ENCODE measurements at places on chromosomes 3 and 15. TPM values are rescaled to one million over a fixed set of nuclear protein-coding genes. Genes with fewer than 3 reads are reported as not detected.

- no peak overlapping the region for H3K4me3 ChIP-seq
- H3K4me1 ChIP-seq = peaks cover 17% of the 10 kb centered on the region
- no peak overlapping the region for H3K27ac ChIP-seq
- H3K36me3 ChIP-seq = no peaks in the 10 kb centered on the region
Observed at GRCh38 chr3:42849017-42849416, 26.7 kb downstream of the CYP8B1 start.

DNA sequence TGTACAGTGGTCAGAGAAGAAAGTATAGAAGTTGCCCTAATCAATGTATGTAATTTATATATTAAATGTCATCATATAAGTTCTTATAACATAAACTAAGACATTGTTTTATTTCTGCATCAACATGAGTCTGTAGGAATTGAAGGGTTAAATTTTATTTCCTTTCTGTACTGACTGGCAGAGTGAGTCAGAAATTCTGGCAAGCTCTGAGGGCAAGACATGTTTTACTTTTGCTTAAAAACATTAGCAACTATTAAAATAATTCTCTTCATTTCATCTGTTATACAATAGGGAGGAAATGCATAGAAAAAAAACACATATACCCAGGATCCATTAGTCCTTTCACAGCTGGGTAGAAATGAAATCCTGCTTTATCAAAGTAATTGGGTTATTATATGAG, 171.4 kb upstream of the ALCAM start:
- no peak for DNase-seq
- no peaks in the 10 kb centered on the region for H3K27me3 ChIP-seq
- H3K36me3 ChIP-seq = no peaks in the 10 kb centered on the region
- no peak overlapping the region for H3K4me3 ChIP-seq
- H3K4me1 ChIP-seq = no peaks in the 10 kb centered on the region
- H3K27ac ChIP-seq = no peak overlapping the region

- no peak overlapping the region for H3K4me3 ChIP-seq
- peaks cover 12% of the 10 kb centered on the region for H3K4me1 ChIP-seq
- H3K36me3 ChIP-seq = peaks cover 22% of the 10 kb centered on the region
- H3K27ac ChIP-seq = no peak overlapping the region
- no peak for DNase-seq
- H3K27me3 ChIP-seq = no peaks in the 10 kb centered on the region
Observed at GRCh38 chr15:56992725-56993124, 74.3 kb downstream of the TCF12 start.

- no peak overlapping the region for H3K4me3 ChIP-seq
- no peaks in the 10 kb centered on the region for H3K36me3 ChIP-seq
- no peaks in the 10 kb centered on the region for H3K27me3 ChIP-seq
- DNase-seq = no peak
Observed at GRCh38 chr3:148792516-148792915, 35.1 kb upstream of the CPB1 start.

GRCh38 chr3:139940622-139941021, 5.6 kb downstream of the CLSTN2 start:
- H3K27me3 ChIP-seq = peaks cover 55% of the 10 kb centered on the region
- H3K4me3 ChIP-seq = no peak overlapping the region
- H3K4me1 ChIP-seq = peaks cover 17% of the 10 kb centered on the region
- H3K36me3 ChIP-seq = no peaks in the 10 kb centered on the region

GRCh38 chr3:194272221-194272620, 78.9 kb downstream of the CPN2 start:
- DNase-seq = no peak
- peaks cover 20% of the 10 kb centered on the region for H3K4me1 ChIP-seq

DNA sequence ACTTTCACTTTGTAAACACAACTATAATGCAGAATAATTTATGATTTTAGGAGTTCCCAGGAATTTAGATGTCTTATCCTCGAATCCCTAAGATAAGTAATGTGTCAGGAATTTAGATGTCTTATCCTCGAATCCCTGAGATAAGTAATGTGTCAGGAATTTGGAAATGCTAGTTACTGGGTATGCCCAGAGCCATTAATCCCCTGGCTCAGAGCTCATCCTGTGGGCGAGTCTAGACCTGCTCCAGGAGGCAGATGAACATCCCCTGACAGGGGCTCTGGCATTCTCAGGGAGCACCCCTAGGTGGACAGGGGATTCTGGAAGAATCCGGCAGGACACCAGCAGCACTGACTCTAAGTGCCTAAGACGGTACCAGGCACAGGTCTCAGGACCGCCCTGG, 163.3 kb downstream of the ARRDC4 start:
- no peak overlapping the region for H3K27ac ChIP-seq
- no peak for DNase-seq
- H3K4me1 ChIP-seq = no peaks in the 10 kb centered on the region
- H3K27me3 ChIP-seq = peaks cover 3% of the 10 kb centered on the region
- no peak overlapping the region for H3K4me3 ChIP-seq
- H3K36me3 ChIP-seq = no peaks in the 10 kb centered on the region

GRCh38 chr3:14574183-14574582, 34.0 kb upstream of the GRIP2 start:
- no peaks in the 10 kb centered on the region for H3K4me1 ChIP-seq
- H3K27ac ChIP-seq = no peak overlapping the region
- H3K27me3 ChIP-seq = no peaks in the 10 kb centered on the region
- DNase-seq = no peak

- H3K4me3 ChIP-seq = no peak overlapping the region
- H3K4me1 ChIP-seq = peaks cover 13% of the 10 kb centered on the region
- no peak overlapping the region for H3K27ac ChIP-seq
- DNase-seq = no peak
- peaks cover 1% of the 10 kb centered on the region for H3K27me3 ChIP-seq
Observed at GRCh38 chr15:85941186-85941855, 138.3 kb upstream of the AGBL1 start.

GRCh38 chr3:130823996-130824395, 69.9 kb upstream of the ATP2C1 start:
- no peaks in the 10 kb centered on the region for H3K36me3 ChIP-seq
- no peak overlapping the region for H3K27ac ChIP-seq
- peaks cover 5% of the 10 kb centered on the region for H3K27me3 ChIP-seq
- no peak overlapping the region for H3K4me3 ChIP-seq

- no peak overlapping the region for H3K4me3 ChIP-seq
- no peak for DNase-seq
- H3K36me3 ChIP-seq = no peaks in the 10 kb centered on the region
- no peaks in the 10 kb centered on the region for H3K4me1 ChIP-seq
- no peaks in the 10 kb centered on the region for H3K27me3 ChIP-seq
- H3K27ac ChIP-seq = no peak overlapping the region
Observed at GRCh38 chr3:39000008-39000450, 51.7 kb downstream of the SCN11A start.

GRCh38 chr3:119302697-119303551, 8.7 kb downstream of the ARHGAP31 start:
- no peaks in the 10 kb centered on the region for H3K36me3 ChIP-seq
- H3K27ac ChIP-seq = no peak overlapping the region
- DNase-seq = no peak
- H3K4me1 ChIP-seq = peaks cover 4% of the 10 kb centered on the region
- H3K4me3 ChIP-seq = no peak overlapping the region

GRCh38 chr3:157876556-157876955, 229.7 kb downstream of the SHOX2 start:
- peaks cover 1% of the 10 kb centered on the region for H3K36me3 ChIP-seq
- DNase-seq = no peak
- no peak overlapping the region for H3K4me3 ChIP-seq
- no peaks in the 10 kb centered on the region for H3K4me1 ChIP-seq

- H3K36me3 ChIP-seq = no peaks in the 10 kb centered on the region
- no peaks in the 10 kb centered on the region for H3K4me1 ChIP-seq
- H3K27ac ChIP-seq = no peak overlapping the region
- no peak for DNase-seq
- H3K4me3 ChIP-seq = no peak overlapping the region
- no peaks in the 10 kb centered on the region for H3K27me3 ChIP-seq
Observed at GRCh38 chr3:34284959-34285826, 486.8 kb downstream of the PDCD6IP start.

DNA sequence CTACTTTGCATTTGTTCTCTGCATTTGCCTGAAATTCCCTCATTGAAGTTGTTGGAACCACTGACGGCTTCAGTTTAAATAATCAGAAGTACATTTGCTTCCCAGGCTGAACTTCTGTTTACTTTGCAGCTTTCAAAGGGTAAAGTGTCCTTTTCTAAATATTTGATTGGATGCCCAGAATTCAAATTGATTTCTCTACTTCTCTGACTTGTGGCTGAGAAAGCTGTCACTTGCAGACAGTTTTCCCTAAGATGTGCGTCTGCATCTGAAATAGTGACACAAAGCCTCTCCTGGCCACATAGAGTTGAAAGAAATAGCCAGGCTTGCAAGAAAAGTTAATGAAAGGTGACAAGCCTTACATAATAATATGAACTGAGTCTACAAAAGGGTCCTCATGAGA, 299.6 kb downstream of the THSD4 start:
- peaks cover 79% of the 10 kb centered on the region for H3K27me3 ChIP-seq
- no peak overlapping the region for H3K27ac ChIP-seq
- H3K36me3 ChIP-seq = no peaks in the 10 kb centered on the region
- H3K4me3 ChIP-seq = no peak overlapping the region
- DNase-seq = no peak

DNA sequence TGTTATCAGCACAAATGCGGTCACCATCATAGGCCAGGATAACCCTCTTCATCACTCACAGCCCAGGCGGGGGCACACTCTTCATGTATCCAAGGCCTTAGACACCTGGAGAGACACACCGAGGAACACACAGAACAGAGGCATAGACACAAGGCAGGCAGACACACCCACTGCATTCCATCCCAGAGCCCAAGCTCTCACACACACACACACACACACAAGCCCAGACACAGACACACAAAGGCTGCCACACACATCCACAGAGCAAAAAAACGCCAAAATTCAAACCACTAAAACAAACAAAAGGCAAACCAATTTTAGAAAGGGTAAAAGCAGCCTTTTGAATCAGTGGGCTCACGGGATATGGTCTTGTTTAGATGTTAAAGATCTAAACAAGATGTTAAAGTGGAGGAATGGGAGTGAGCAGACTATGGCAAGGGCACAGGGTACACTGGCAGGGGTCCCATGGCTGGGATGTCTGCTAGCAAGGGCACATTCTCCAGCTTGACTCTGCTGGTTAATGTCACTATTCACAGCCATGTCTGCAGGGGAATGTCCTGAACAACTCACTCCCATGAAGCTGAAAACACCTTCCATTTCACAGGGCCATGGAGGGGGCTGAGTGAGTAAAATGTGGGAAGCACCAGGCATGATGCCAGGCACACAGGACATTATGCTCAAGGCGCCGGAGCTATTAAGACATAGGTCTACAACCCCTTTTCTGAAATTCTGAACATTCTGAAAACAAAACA, 14.9 kb upstream of the CRABP1 start:
- no peak overlapping the region for H3K4me3 ChIP-seq
- peaks cover 17% of the 10 kb centered on the region for H3K4me1 ChIP-seq
- H3K36me3 ChIP-seq = no peaks in the 10 kb centered on the region

GRCh38 chr3:52367891-52368880, 52.1 kb downstream of the DNAH1 start:
- no peak overlapping the region for H3K27ac ChIP-seq
- peaks cover 4% of the 10 kb centered on the region for H3K36me3 ChIP-seq
- no peaks in the 10 kb centered on the region for H3K4me1 ChIP-seq
- peaks cover 12% of the 10 kb centered on the region for H3K27me3 ChIP-seq

DNA sequence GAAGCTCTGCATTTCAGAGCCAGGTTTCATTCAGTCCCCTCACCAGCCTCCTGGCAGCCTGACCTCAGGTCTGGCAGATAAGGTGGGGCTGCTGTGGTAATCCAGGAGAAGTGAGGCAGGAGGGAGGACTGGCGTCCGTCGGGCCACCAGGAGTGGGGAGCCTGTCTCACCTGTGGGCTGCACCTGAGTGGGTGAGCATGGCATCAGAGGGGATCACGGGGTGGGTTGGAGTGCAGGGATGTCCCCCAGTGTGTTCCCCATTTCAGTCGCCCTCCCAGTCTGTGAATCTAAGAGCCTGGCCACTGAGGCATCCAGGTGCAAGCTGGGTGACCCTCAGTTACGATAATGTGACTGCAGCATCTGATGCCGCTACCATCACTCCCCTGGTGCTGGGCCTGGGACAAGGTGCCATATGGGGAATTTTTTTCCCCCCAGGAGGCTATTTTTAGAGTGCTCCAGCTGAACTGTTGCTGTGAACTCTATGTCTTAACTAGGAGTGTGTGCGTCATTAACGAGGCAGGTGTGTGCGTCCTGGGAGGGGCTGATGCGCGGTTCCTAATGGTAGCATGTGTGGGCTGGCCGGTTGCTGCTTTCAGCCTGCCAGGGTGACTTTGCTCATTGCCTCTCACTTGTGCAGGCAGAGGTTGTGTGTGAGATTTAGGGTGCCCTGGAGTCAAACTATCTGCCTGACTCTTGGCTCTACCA, 165.2 kb downstream of the SLCO3A1 start:
- no peak overlapping the region for H3K27ac ChIP-seq
- no peaks in the 10 kb centered on the region for H3K4me1 ChIP-seq
- H3K27me3 ChIP-seq = peaks cover 24% of the 10 kb centered on the region
- H3K4me3 ChIP-seq = no peak overlapping the region
- no peaks in the 10 kb centered on the region for H3K36me3 ChIP-seq
- DNase-seq = no peak

DNA sequence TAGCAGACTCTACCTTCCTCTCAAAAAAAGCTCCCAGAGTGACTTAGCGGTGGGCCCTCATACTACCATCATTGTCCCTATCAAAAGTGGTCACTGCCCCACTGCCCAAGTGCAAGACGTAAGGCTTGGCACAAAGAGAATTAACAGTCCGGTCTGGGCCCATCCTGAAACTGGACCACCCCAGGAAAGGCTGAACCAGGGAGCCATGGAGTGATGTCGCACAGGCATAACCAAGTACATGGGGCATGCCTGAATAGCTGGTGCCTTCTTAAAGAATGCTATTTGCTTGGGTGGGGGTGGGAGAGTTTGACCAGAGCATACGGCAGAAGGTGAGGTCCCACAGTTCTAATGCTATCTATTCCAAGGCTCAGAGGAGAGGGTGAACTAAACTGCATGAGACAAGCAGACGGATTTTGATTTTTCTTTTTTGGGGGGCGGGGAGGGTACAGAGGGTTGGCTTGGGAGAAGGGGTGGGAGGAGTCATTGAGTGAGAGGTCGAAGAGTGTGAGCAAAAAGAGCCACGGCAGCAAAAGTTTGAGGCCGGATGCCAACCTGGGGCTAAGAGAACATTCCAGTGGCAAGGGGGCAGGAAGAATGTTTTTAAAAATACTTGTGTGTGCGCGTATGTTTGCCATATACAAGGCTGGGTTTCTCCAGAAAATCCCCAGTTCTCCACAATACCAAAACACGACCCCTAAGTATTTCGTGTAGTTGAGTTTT, 50.2 kb downstream of the FAM174B start:
- H3K27ac ChIP-seq = no peak overlapping the region
- peaks cover 11% of the 10 kb centered on the region for H3K4me1 ChIP-seq
- no peak overlapping the region for H3K4me3 ChIP-seq
- DNase-seq = no peak
- no peaks in the 10 kb centered on the region for H3K27me3 ChIP-seq

Gene SLC6A11
- total RNA-seq = 0.19 TPM

Gene MAP6D1
- total RNA-seq = 2.4 TPM

Gene STAC
- 1.2 TPM for total RNA-seq

Gene DZIP1L
- 81.9 TPM for total RNA-seq

Gene HACL1
- total RNA-seq = 24.4 TPM

Gene NANOGP8
- 0.36 TPM for total RNA-seq

Gene CCR3
- not detected for total RNA-seq

Gene SELENOS
- 44.7 TPM for total RNA-seq

Gene TGM4
- not detected for total RNA-seq

Gene CIP2A
- 25.1 TPM for total RNA-seq

Gene GRK7
- total RNA-seq = not detected

Gene GPR15
- total RNA-seq = not detected

Gene TIMP4
- not detected for total RNA-seq

Gene CLDN16
- 0.31 TPM for total RNA-seq

Gene FBLN2
- total RNA-seq = 14.1 TPM

Data from progenitor cell of endocrine pancreas (in vitro differentiated cells).